NCI-H187 (cell line): ENCODE measurements at places on chromosomes 4 and X.

- no peak for DNase-seq
These were observed 89.3 kb upstream of the STX18 start for GRCh38 chr4:4631150-4631549.

DNA sequence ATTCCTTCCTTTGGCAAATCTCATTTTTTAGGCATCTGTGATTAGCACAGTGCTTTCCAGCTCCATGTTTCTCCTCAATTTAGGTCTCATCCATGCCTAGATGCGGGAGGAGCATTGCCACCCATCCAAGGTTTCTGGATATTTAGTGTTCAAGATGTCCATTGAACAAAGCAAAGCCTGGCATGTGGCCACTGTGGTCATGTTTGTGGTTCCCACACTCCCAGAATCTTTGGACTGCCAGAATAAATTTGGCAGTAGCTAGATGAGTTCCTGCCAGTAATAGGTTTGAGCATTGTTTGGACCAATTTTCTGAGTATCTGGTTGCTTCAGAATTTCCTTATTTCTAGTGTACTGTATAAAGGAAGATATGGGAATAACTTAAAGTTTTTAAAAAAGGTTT lies 1124.1 kb downstream of the ADGRL3 start:
- no peak for DNase-seq

GRCh38 chrX:82813671-82814078 lies 694.4 kb upstream of the POU3F4 start:
- no peak for DNase-seq

DNA sequence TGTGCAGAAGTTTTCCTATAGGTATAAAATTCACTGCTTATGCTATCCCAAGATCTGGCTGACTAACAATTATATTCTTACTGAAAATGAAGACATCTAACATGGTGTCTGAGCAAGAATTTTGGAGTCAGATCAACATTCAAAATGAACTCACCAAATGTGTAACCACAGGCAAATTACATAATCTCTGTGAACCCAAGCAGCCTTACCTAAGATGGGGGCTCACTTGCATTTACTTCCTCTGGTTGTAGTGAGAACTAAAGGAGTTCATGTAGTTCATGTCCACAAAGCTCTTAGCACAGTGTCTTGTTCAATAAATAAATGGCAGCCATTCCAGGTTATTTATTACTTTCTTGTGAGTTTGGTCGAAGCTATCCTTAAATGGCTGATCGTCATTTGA lies 163.9 kb upstream of the LCORL start:
- no peak for DNase-seq

DNA sequence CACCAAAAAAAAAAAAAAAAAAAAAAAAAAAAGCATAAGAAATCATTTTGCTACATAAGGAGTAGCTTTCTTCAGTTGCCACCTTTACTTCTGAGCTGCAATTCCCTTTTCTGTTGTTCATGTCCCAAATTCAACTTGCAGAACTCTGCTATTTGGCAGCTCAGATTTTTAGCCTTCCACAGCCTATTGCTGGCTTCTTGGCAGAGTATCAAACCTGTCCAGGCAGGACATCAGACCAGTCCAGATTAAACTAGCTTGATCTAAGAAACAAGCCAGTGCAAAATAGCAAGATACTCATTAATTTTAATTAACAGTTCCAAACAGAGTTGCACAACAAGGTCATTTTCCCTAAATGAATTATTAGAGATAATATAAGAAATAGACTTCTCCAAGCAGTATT lies 123.6 kb upstream of the NR3C2 start:
- no peak for DNase-seq
